Motor neuron (in vitro differentiated cells): ENCODE measurements at places on chromosomes 11 and 22.

DNA sequence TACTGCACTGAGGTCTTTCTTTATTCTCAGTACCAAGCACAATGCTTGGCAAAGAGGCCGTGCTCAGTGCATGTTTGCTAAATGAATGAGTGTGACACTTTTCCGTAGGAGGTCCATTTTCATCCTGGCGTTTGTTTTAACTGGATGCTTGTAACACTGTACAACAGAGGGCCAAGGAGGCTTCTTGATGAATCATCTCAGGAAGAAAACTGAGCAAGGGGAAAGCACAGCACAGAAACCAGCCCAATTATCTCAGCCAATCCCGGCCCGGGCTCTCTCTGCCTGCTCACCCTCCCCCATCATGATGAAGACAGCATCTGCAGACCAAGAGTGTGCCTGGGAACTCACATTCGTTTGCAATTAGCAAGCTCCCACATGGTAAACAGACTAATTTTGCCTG, 570.3 kb downstream of the OPCML start:
- peak; percentile 62 for ATAC-seq

DNA sequence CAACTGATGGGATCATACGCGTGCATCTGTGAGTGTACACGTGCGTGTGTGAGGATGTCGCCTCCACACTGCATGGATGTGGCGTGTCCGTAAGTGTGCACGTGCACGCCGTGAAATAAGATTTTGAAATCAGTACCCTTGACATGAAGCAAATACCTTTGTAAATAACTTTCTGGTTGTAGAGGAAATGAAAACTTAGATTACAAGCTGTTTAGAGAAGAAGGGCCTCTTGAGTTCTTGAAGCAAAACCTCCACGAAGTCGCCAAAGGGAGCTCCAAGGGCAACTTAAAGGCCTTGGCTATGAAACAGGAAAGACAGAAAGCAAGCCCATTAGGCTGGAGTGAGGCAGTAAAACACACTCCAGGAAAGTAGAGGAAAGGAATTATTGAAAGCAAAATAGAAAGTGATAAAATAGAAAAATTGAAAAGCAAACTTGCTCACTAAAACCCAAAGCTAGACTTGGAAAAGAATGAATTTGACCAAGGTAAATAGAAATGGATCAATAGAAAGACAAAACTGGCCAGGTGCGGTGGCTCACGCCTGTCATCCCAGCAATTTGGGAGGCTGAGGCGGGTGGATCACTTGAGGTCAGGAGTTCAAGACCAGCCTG, 29.7 kb upstream of the TOLLIP start:
- no peak for ATAC-seq

DNA sequence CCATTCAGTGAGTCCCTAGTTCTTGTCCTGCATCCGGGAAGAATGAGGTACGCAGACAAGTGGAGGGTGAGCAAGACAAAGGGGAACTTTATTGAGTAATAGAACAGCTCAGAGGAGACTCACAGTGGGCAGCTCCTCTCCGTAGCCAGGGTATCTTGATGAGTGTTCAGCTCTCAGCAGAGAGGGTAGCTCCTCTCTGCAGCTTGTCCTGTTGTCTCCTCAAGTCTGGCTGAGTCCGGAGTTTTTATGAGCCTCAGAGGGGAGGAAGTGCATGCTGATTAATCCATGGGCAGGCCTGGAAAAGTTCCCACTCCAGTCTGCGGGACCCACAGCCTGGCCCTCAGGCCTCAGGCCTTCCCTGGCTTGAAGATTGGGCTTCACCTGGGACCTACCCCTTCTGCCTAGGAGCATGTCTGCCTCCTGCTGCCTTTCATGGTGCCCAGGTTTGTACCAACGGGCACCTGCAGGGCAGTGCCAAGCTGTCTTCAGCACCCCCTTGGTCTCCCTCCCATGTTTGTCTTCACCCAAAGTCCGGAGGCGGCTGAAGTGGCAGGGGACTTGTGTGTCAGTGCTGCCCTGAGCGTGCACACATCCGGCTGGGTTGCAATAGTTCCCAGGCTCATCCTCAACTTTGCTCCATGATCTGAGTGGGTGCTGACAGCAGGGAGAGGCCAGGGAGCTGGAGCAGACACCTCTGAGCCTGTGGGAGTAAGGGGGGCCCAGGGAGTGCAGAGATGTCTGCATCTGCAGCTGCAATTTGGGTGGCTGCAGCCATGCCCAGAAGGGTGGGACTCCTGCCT, 134.2 kb downstream of the LDLRAD3 start:
- ATAC-seq: peak; percentile 29

- no peak for ATAC-seq
Measured at GRCh38 chr11:119049081-119049480, 7.9 kb downstream of the HYOU1 start.

GRCh38 chr11:81368192-81368591, 1365.5 kb downstream of the FAM181B start:
- ATAC-seq: no peak

- ATAC-seq: no peak
Measured at GRCh38 chr11:121777056-121777455, 324.3 kb upstream of the SORL1-AS1 start.

- ATAC-seq: no peak
Measured at GRCh38 chr22:34437140-34437539, 516.9 kb upstream of the LARGE1 start.

GRCh38 chr22:46557736-46558480, 20.5 kb upstream of the CELSR1 start:
- ATAC-seq: no peak

DNA sequence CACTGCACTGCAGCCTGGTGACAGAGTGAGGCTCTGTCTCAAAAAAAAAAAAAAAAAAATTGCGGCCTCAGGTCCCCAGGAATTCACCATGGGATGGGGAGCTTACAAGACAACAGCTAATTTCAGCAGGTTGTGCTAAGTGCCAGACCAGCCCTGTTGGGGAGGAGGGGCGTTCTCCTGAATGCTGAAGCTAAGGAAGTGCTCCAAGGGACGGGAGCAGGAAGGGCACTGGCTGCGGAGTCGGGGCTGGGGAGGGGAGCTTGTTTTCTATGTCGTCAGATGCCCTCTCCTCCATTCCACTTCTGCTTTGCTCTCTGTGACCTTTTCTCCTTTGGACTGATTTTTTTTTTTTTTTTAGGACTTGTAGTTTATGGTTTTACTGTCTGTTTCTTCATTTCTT, 4.5 kb downstream of the ADAMTS15 start:
- no peak for ATAC-seq

GRCh38 chr11:16807306-16807705, 68.9 kb downstream of the C11orf58 start:
- ATAC-seq: no peak

DNA sequence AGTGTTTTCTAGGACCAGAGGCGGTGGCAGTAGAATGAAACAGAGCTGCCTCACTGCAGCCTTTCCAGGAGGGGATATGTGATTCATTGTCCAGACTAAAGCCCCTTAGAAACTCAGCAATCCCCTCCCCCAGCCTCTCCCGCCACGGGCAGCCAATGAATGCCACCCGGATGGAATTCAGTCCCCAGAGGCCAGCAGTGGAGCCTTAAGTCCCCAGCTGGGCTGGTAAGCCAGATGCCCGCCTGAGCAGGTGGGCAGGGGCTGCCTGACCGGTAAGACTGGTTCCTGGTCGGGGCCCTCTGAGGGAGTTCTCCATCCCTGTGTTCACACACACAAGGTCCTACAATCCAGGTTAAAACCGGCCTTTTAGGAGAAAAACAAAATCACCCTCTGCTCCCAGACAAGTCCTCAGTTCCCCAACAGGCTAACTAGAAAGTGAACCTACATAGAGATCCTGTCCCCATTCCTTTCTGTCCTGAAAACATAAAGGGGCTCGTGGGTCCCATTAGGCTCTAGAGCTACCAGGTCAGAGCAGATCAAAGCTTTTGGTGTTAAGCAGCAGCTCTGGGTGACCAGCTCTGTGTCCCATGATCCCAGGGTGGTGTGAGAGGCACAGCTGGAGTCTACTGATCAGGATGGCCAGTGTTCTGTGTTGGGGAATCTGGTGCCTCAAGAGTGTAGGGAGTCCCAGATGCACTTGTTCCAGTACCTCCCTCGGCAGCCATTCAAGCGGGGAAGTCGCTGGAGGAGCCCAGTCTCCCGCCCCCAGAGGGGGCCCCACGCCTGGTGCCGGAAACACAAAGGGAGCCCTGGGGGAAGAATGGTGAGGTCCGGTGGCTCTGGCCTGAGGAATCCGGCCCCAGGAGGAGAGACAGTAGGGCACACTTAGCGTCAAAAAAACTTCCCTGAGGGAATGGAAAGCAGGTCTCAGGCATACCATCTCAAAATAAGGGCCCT, 2.6 kb downstream of the PATZ1 start:
- peak; percentile 37 for ATAC-seq

GRCh38 chr11:78325274-78325781, 92.3 kb downstream of the GAB2 start:
- no peak for ATAC-seq

DNA sequence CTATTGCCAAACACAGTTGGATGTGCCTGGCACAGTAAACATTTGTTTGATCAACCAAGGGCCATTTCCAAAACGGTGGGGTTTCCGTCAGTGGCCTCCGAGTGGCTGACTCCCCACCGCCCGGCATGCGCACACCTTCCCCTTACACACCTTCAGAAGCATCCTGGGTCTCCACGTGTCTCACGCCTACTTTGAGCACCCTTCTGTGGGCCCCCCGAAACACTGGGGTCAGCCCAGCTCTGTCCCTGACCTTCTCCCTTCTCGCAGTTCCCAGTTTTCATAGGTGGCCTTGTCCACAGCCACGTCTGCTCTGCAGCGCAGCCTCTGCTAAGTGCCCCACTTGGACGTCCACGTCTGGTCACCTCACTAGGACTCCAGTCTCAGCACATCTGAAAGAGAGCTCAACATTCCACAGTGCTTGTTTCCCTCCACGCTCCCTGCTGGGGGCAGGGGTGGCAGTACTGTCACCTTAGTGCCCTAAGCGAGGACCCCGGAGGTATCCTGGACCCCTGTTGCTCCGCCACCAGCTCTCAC, 13.2 kb upstream of the SHANK2 start:
- no peak for ATAC-seq

DNA sequence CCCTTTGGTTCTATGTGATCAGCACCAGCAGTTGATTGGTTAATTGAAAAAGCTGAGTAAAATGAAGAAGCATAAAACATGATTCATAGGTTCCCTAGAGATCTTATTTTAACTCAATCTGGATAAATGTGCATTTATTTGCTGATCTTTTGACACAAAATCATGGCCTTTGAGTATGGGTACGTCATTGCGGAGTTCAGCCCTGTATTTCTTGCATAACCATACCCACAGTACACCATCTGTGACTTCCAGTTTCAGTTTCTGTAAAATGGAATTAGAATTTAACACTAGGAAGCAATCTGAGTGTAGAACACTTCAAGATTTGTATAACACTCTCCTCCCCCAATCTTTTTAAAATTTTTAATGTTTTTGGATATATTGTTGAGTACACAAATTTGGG, 358.2 kb downstream of the DDX10 start:
- ATAC-seq: no peak
